Suppressor macrophage treated with lipopolysaccharide for 1 hour (primary cell): ENCODE measurements at places on chromosomes 6 and 20.

- no peak for DNase-seq
Observed at GRCh38 chr6:136463743-136464142, 86.5 kb downstream of the MAP7 start.

GRCh38 chr6:106334646-106335448, 9.3 kb upstream of the ATG5 start:
- DNase-seq, result peak; percentile 47

GRCh38 chr6:156457601-156458000, 319.6 kb upstream of the ARID1B start:
- no peak for DNase-seq

GRCh38 chr20:62741701-62742491, 33.3 kb downstream of the NTSR1 start:
- no peak for DNase-seq

- no peak for DNase-seq
Observed at GRCh38 chr20:18662279-18663040, 74.6 kb downstream of the DTD1 start.

GRCh38 chr6:116465246-116465645, 4.1 kb downstream of the CALHM6 start:
- peak; percentile 86 for DNase-seq

DNA sequence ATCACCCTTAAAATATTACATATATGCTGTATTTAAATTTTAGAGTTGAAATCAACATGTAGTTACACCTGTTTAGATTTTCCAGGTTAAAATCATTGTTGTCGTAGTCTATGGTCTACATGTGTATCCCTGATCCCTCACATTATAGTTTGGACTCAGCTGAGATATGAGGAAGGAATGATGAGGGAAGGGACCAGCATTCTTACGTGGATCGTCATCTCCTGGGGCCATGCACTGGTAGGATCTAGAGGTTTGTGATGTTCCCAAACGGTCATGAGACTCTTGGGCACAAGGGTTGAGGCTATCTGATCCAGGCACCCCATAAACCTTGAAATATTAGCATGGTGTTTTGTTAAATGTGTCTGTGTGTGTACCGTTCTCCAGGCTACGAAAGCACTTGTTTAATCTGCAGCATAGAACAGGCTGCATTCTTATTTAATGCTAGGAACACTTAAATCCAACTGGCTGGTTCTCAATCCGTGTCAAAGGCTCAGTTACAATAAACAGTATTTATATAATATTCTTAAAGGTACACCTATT, 55.4 kb downstream of the IPCEF1 start:
- DNase-seq, result no peak

- peak; percentile 89 for DNase-seq
Observed at GRCh38 chr20:1893721-1894470, 1.3 kb upstream of the SIRPA start.

DNA sequence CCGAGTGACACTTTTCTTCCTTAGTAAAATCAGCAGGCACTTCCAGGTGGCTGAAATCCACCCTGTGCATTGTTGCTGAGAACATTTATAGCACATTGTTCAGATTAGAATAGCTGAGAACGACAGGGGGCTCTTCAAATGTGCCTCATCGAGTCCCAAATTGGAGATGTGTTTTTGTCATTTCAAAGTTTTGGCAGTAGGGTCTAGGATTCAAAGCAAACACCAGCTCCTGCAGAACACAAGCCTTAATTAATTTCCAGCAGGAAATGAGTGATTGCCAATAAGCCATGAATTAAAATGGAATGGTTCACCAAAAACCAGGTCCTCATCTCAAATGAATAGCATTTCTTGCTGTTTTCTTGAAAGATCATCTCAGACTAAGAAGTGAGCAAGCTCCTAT, 171.6 kb downstream of the PLCB1 start:
- no peak for DNase-seq

DNA sequence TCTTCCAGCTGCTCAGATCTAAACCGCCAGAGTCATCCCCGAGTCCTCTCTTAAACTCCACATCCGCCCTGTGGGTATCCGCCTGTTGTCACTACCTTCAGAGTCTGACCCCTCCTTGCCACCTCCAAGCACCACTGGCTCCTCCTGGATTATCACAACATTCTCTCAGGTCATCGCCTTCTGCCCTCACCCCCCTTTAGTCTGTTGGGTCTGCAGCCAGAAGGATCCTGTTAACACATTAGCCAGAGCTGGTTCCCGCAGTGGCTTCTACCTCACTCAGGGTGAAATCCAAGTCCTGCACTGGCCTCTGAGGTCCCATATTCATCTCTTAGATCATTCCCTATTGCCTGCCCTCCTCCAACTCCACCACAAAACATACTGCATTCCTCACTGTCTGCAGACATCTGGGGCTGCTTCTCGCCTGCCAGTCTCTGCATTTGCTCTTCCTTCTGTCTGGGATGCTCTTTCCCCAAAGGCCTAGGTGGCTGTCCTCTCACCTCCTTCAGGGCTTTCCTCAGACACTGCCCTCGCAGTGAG, 34.1 kb downstream of the TNXB start:
- DNase-seq, result no peak

GRCh38 chr20:18856873-18857272, 43.3 kb downstream of the SCP2D1 start:
- DNase-seq, result no peak

DNA sequence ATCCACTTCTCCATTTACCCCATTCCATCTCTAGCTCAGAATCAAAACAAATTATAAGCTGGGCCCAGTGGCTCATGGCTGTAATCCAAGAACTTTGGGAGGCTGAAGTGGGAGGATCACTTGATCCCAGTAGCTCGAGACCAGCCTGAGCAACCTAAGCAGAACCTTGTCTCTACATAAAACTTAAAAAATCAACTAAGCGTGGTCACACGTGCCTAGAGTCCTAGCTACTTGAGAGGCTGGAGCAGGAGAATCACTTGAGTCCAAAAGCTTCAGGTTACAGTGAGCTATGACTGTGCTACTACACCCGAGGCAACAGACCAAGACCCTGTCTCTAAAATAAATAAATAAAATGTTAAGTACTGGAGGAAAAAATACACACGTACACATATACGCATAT, 74.7 kb upstream of the RUNX2 start:
- no peak for DNase-seq

- DNase-seq, result peak; percentile 21
Observed at GRCh38 chr6:56840467-56841380, 114.2 kb upstream of the BEND6 start.

DNA sequence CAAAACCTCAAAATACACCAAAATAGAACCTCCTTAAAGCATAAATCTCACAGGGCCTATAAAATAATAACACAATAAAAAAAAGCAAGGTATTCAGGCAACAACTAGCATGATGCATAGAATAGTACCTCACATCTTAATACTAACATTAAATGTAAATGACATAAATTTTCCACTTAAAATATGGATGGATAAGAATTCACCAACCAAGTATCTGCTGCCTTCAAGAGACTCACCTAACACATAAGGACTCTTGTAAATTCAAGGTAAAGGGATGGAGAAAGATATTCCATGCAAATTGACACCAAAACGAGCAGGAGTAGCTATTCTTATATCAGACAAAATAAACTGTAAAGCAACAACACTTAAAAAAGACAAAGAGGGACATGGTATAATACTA, 52.2 kb downstream of the PERP start:
- DNase-seq, result no peak

- peak; percentile 0 for DNase-seq
Observed at GRCh38 chr6:146803601-146804000, 204.8 kb downstream of the ADGB start.

DNA sequence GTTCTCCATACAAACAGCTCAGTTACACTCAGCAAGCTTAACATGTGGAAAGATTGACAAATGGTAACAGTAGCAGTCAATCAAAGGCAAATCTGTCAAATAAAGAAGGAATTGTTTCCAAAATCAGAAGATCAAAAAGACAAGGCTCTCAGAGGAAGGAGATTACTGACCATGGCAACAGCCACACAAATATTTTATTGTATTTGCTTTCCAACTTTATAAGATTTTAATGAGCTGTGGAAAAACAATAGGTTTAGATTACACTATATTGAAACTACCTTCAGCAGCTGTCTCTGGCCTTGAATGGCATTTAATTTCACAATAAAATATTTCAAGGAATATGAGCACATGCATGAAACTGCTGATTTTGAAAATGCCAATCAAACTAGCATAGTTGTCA, 1143.9 kb upstream of the GJE1 start:
- DNase-seq, result no peak

DNA sequence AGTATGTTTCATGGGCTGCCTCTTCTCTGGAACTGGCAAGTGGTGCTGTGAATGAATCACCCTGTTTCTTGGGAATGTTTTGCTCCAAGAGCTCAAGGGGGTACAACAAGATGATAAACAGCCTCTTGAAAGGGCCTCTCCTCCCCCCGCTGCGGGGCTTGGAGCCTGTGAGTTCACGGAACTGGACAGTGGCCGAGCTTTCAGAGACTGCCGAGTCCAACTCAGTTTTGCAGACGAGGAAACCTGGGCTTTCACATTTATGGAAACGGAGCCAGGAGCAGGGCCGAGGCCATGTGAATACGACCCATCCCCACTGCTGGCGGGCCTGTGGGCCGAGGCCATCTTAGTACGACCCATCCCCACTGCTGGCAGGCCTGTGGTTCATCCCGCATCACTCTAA, 18.2 kb upstream of the SRC start:
- DNase-seq, result no peak

- DNase-seq, result no peak
Observed at GRCh38 chr6:52045481-52045880, 41.9 kb downstream of the PKHD1 start.

GRCh38 chr6:43780293-43780692, 10.3 kb downstream of the VEGFA start:
- no peak for DNase-seq
